ENCODE measurements at places on chromosomes 3 and 15.

DNA sequence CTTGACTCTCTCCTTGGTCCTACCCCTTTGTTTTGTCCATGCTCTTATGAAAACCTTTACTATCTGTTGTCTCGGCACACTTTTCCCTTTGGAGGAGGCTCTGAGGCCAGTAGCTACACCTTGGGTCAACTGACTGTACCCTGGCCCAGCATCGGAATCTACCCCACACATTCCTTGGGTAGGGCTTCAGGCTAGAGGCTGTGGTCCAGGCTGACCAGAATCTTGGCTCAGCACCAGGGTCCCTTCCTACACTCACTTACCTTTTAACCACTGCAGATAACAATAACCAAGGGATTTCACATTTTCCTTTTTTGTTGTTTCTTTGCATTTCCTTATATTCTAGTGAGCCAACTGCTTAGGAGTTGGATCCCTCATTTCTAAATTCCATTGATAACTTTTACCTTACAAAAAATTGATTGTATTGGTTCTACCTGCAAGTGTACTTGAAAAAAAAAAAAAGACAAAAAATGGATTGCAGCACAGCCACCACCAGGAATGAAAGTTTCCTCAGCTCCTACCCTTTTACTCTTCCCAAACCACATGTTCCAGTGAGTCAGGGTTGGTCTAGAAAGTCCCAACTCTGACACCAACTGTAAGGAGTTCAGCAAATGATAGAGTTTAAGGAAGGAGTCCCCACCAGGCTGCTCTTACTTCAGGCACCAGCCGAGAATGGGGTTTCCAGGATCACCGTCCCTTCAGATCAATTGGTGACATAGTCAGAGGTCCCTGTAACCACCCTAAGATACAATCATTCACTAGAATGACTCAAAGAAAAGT, 95.6 kb downstream of the FBLN2 start:
- no peak for DNase-seq

DNA sequence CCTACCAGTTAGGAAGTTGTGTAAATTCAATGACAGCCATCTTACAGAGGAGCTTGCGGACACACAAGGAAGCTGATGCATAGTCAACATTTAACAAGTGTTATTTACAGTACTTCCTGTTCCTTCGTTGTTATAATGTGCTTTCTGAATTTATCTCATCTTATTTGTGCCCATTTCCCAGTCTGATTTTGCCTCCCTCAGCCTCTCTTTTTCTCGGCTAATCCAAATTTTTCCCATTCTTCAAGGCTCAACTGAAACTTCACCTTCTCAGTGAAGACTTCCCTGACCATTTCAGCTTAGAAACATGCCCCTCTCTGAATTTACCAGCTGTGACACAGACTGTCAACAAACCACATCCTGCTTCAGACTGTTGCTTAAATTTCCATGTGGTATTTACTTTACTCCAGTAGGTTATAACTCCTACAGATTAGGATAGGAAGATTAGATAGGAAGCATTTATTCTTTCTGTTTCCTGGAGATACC, 55.7 kb upstream of the CP start:
- DNase-seq = no peak

- no peak for DNase-seq
Observed at GRCh38 chr3:94082391-94082937, 19.6 kb downstream of the NSUN3 start.

GRCh38 chr3:35448121-35448520, 191.2 kb upstream of the ARPP21 start:
- DNase-seq = no peak

- no peak for DNase-seq
Observed at GRCh38 chr3:32945136-32945535, 6.3 kb upstream of the CCR4 start.

DNA sequence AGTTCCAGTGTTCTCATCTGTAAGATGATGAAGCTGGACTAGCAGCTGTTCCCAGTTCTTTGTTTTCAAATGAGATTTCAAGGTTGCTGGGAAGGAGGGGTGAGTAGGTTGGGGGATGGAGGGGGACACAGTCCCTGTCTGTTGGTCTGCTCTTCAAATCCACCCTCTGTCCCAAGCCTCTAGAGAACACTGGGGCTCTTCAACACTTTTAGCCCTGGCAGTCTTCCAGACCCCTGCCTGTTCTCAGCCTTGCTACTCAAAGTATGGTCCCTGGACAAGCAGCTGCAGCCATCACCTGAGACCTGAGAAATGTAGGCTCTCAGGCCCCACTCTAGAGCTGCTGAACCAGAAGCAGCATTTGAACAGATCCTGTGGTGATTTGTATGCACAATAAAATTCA, 41.3 kb downstream of the NEK11 start:
- DNase-seq = no peak

DNA sequence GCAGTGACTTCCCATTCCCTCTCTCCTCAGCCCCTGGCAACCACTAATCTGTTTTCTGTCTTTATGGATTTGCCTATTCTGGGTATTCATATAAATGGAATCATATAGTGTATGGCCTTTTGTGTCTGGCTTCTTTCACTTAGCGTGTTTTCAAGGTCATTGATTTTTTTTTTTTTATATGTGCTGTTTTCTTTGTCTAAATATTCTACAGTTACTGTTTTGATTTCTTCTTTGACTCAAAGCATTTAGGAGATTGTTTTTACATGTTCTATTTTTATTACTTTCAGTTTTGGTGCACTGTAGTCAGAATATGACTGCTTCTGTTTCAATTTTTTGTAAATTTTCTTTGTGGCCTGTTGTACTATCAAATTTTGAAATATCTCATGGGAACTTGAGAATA, 71.9 kb upstream of the RNU6-1 start:
- no peak for DNase-seq

GRCh38 chr15:28990390-28990789, 104.6 kb downstream of the APBA2 start:
- no peak for DNase-seq

DNA sequence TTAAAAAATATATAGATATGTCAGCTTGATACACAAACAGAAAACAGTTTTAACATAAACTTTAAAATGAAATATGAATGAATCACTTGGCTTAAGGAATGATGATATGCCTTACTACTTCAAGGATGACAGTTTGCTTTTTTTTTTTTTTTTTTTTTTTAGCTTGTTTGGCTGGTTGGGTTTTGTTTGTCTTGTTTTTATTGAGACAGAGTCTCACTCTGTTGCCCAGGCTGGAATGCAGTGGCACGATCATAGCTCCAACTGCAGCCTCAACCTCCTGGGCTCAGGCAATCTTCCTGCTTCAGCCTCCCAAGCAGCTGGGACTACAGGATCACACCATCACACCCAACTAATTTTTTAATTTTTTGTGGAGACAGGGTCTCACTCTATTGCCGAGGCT, 14.5 kb downstream of the LRRC2 start:
- DNase-seq = no peak

GRCh38 chr3:66261355-66261754, 40.6 kb downstream of the SLC25A26 start:
- no peak for DNase-seq

DNA sequence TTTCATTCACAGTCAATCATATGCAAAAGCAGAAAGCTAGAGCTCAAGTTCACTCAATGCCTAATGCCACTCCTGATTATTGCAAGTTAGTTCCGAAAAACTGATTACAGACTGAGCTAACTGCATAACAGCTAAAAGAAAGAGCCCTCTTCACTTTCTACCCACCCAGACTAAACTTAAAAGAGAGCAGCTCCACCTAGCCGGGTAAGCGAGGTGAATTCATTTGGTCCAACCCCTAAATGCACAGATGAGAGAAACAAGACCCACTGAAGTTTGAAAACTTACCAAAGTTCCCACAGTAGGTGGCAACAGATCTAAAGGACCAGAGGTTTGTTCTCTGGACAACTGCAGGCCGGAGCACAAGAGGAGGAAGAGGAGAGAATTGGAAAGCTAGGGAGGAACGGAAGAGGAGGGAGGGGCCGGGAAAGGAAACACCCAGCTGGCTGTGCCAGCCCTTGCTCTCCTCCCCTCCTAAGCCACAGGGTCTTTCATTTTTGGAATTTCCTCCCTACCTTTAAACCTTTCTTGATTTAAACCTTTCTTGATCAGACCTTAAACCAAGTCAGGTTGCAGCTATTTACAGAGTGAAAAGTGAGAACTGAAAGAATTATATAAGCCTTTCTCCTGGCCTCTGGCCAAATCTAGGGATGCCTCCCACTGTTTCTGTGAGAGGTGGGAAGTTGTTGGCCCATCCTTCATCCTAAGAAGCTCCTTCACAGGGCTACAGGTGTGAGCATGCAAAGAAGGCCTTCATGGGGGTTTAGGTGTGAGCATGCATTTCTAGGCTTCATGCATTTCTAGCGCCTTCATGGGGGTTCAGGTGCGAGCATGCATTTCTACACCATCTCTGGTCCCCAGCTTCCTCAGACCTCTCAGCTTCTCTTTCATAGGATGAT, 114.7 kb upstream of the LMOD3 start:
- DNase-seq = no peak

DNA sequence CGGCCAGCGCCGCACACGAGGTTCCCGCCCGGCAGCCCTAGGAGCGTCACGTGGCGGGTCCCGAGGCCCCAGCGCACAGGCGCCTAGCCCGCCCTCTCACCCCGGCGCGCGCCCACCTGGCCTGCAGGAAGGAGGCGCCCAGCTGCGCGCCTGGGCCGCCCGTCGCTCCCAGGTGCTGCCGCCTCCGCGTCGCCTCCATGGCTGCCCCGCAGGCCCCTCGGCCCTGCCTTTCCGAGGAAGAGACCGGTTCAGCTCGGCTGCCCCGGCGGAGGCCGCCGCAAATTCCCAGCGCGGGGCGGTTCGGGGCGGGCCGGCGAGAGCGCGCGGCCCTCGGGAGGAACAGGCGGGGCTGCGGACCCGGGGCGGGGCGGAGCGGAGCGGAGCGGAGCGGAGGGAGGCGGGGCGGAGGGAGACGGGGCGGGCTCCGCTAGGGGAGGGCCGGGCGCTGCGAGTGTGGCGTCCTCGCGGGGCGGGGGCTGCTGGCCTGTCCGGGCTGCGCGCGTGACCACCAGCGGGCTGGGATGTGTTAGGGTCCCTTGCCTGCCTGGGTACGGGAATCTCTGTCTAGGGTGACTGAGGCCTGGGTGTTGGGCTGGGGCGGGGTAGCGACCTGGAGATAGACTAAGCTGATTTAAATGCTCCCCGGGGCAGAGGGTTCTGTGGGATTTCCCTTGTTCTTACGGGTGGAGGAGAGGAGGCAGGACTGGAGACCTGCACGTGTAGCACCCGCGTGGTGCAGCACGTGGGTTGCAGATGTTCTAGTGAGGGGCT, at the start of gene CLN6:
TSS of gene CLN6 (minus strand) at position 343 of the 771 bp plus-strand sequence. CDS start at position 199, 144 bp downstream.
- DNase-seq = peak; percentile 80

GRCh38 chr3:73623346-73623745, 1.4 kb downstream of the PDZRN3 start:
- DNase-seq = no peak

DNA sequence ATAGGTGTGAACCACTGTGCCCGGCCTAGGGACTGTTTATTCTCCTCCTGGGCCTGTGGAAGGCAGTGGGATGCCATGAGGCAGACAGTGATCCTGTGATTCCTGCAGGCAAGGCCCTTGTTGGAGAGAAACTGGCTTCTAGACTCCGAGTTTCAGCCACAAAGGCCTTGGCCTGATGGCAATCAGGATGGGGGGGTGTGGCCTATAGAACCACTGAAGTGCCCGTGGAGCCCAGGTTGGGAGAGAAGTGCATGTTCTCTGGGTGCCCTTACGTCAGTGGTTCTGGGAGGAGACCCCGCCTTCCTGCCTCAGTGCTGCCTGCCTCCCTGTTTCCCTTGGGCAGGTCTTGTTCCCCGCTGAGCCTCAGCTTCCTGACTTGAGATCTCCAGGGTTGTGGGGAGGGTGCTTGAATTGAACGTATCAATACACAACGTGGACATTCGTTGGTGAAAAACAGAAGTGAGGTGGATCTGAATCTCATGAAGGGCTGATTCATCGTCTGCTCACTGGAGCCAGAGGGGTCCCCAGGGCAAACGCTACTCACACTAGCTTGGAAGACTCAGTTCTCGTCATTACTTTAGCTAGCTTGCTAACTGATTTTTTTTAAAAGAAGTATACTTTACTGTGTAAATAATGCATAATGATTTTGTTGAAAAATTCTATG, 31.8 kb downstream of the IRAK2 start:
- no peak for DNase-seq

DNA sequence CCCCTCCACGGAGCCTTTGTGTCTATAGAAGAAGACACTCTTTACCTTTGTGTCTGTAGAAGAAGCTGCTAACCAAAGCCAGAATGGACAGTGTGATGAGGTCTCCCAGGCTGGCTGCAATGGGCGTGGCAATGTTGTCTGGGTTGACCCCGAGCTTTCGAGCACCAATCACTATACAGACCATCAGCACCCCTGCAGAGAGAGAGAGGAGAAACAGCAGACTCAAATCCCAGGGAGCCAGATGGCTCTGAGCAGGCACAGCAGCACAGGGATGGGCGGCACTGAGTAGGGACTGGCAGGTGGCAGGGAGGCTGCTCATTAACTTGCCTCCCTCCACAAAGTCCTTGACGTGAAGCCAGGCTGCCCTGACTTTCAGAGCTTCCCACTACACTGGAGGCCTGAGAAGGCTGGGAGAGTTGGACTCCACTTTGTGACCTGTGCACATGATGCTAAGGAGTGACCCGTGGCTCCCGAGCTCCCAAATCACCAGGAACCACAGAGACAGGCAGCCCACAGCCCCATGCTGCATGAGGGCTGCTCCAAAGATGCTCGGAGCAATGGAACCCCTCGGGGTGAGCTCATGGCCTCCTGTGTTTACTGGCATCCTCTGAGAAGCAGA, 53.9 kb downstream of the ROPN1B start:
- DNase-seq = no peak

- no peak for DNase-seq
Observed at GRCh38 chr3:58325525-58325992, 7.1 kb upstream of the PXK start.

- DNase-seq = no peak
Observed at GRCh38 chr3:18652781-18653180, 227.6 kb upstream of the SATB1 start.

GRCh38 chr3:66439666-66440344, 61.0 kb downstream of the LRIG1 start:
- DNase-seq = no peak

GRCh38 chr3:193737191-193737751, 144.3 kb downstream of the OPA1 start:
- DNase-seq = no peak

- no peak for DNase-seq
Observed at GRCh38 chr3:13323822-13324221, 96.3 kb downstream of the NUP210 start.

DNA sequence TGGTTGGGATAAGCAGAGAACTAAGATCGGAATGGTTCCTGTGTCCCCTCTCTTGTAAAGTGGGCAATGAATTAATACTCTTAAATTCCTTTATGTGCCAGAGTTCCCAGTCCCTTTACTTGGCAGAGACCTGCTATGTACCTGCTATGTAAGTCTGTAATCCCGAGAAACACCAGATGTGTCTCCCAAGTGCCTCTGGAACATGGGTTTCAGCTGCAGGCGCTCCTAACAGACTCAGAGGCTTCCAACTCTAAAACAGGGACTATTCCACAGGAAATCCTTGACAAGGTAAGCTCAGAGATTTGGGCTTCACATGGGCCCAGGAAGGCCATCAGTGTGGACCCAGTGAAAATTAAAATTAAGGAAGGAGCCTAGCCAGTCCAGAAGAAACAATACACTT, 117.7 kb upstream of the PLCL2 start:
- DNase-seq = no peak

- DNase-seq = peak; percentile 16
Observed at GRCh38 chr3:55484801-55485791, 2.0 kb downstream of the WNT5A start.

Data from stimulated activated CD4-positive, alpha-beta T cell treated with anti-CD3 and anti-CD28 coated beads, Interleukin-4, amount 100 ng/mL, for 24 hours (primary cell).